Liver (tissue), 10 donors: ENCODE measurements at places on chromosomes 11 and 22. TPM values are rescaled to one million over a fixed set of nuclear protein-coding genes. Genes with fewer than 3 reads are reported as not detected.

RFPL3 gene
- not detected for polyA plus RNA-seq

DCPS gene
- 27.3 TPM for polyA plus RNA-seq

YDJC gene
- polyA plus RNA-seq: 18.7 TPM

ATG13 gene
- polyA plus RNA-seq: 37.7 TPM

SCGB1A1 gene
- not detected for polyA plus RNA-seq

PDE3B gene
- 11.3 TPM for polyA plus RNA-seq

APOL3 gene
- 12.2 TPM for polyA plus RNA-seq

OR52H1 gene
- polyA plus RNA-seq: not detected

PGA5 gene
- polyA plus RNA-seq: 0.40 TPM

RAPSN gene
- 0.12 TPM for polyA plus RNA-seq

MRGPRF gene
- polyA plus RNA-seq: 4.8 TPM

NNMT gene
- 3,724 TPM for polyA plus RNA-seq

MIOX gene
- not detected for polyA plus RNA-seq

NLRP6 gene
- polyA plus RNA-seq: 1.1 TPM

HEPACAM gene
- polyA plus RNA-seq: 7.1 TPM

HSPB2 gene
- 0.61 TPM for polyA plus RNA-seq

APOBEC3B gene
- 0.61 TPM for polyA plus RNA-seq

MARK2 gene
- polyA plus RNA-seq: 3.4 TPM

OR2AG1 gene
- not detected for polyA plus RNA-seq

CCND1 gene
- 100 TPM for polyA plus RNA-seq

CARD16 gene
- 9.7 TPM for polyA plus RNA-seq

DEPDC7 gene
- 62.0 TPM for polyA plus RNA-seq

OR10G4 gene
- polyA plus RNA-seq: not detected

FOLR3 gene
- 0.86 TPM for polyA plus RNA-seq
